NCI-H2107 (cell line): ENCODE measurements at places on chromosomes 2 and 18.

GRCh38 chr2:235672720-235673119, 178.9 kb downstream of the AGAP1 start:
- DNase-seq: no peak

DNA sequence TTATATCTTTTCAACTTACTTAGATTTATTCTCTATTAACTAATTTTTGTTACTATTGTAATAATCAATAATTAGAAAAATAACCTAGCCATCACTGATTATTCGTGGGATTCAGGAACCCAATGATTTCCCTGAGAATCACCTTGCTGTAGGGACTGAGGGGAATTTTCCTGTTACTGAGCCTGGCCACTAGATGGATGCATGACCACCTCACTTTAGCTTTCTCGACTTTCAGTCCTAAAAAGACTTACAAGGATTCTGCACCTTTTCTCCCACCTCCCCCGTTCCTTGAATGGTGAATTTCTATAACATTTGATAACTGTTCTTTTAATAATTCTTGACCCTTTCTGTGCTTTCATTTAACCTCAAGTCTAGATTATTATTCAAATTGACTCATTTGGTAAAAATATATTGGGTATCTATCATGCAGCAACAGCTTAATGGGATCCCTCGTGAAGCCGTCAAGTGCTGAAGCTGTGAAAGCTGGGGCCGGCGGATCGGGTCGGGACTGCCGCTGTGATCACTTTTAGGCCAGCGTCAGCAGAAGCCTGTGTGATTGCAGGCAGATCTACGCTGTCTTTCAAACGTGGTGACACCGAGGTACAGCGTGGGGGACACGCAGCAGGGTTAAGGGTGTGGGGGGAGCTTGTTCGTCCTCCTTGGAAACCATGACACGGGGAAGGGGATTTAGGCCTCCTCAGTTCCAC, 38.8 kb upstream of the TMEM18 start:
- no peak for DNase-seq

- DNase-seq: no peak
Measured at GRCh38 chr2:30934066-30934465, 126.8 kb upstream of the CAPN13 start.

GRCh38 chr2:236768393-236769140, 198.9 kb downstream of the ACKR3 start:
- DNase-seq: no peak

- DNase-seq: no peak
Measured at GRCh38 chr2:41927581-41928264, 120.1 kb upstream of the PKDCC start.

DNA sequence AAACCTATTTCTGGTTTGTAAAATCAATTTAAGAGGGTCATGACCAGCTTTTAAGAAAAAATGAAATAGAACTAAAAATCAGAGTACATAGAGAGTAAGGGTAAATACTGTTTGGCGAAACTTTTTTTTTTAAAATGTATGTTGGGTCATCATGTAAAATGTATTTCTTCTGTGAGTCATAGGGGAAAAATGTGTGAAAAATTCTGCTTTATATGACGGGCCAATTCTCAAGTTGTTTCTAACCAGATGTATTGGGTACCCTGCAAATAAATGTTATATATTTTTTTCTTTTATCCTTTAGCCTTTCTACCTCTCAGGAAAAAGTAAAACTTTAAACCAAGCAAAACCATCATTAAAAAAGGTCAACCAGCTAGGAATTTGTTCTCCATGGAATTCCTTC, 13.9 kb downstream of the AFTPH start:
- DNase-seq: no peak

GRCh38 chr2:41926614-41927580, 120.9 kb upstream of the PKDCC start:
- no peak for DNase-seq

DNA sequence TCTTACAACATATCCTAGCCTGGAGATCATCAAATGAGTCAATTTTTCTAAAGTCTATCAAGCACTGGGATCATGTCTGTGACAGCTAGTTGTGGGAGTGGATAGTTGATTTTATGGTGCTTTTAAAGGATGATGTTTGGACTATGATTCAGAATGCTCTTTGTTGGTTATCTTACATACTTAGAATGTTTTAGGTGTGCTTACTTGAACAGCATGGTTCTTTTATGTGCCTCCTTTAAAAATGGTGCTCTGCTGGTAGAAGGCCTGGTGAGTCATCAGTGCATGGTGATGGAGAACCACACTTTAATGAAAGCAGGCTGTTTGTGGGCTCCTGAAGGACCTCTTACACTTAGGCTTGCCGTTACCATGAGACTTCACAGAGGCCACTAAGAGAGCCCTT, 682.7 kb upstream of the FANCL start:
- no peak for DNase-seq

- no peak for DNase-seq
Measured at GRCh38 chr2:1480671-1481076, 67.4 kb downstream of the TPO start.

DNA sequence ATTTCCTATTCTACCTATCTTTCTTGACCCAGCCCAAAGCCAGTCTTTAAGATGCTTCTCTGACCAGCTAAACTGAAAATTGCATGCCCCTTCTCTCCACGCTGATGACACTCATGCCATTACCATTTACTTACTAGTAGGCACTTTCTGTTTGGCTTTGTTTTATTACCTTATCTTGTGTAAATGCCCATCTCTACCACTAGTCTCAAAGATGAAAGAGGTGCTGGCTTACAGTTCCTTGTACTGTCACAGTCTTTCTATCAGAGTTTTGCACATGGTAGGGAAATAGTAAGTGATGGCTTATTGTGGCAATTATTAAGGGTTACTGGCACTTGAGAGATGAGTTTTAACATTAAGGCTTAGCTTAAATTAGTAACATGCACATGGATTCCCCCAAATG, 352.1 kb downstream of the RBM43 start:
- DNase-seq: no peak

GRCh38 chr18:46754188-46754587, 2.7 kb downstream of the ST8SIA5 start:
- DNase-seq: no peak

DNA sequence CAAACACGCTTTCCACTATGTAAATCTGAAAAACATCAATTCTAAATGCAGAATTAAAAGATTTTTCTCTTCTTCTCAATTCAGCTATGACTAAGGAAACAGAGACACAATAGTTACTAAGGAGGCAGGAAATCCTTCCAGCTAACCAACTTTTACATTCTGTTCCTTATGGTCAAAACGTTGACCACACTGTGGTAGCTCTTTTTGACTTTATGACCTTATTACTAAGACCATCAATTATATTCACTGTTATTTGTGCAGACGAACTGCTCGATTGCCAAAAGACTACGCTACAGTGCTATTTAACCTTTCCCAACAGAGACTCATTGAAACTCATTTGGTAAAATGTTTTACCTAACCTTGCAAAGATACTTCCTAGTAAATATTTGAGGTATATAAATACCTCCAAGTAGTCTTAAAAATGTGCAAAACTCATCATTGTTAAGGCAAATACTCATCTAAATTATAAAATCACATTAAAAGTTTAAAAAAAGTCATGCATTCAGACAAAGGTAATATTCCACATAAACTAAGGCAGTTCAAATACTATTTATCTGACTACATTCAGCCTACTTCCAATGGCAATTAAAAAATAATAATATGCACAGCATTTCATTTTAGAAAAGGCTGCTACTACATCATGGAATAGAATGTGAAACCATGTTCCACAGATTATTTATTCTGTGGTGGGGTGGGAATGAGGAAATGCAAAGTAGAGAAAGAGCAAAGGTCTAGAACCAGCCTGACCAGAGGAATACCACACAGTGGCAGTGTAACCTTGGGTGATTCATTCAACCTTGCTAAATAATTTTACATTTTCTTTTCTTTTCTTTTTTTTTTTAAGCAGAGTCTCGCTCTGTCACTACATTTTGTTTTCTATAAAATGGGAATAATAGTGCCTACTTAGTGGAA, 139.9 kb downstream of the THADA start:
- DNase-seq: no peak

DNA sequence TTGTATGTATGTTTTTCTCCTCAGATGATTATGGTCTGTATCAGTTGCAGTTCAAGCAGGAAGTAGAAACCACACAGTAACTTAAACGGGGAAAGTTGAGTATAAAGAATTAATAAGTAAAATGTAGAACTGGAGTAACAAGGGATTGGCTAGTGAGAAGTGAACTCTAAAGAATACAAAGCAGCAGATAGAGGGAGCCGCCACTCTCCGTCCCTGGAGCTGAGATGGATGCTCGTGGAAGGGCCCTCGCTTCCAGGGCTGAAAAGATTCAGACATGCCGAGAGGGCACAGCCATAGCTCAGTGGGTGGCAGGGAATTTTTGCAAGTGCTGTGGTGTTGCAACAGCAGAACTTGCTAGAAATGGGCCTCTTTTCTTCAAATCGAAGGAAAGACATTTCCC, 155.8 kb downstream of the COL6A3 start:
- no peak for DNase-seq

- no peak for DNase-seq
Measured at GRCh38 chr18:56175330-56176001, 462.9 kb downstream of the TXNL1 start.

- DNase-seq: no peak
Measured at GRCh38 chr2:205637320-205637602, 45.0 kb upstream of the NRP2 start.

GRCh38 chr18:48933578-48934414, 17.0 kb downstream of the SMAD7 start:
- no peak for DNase-seq

DNA sequence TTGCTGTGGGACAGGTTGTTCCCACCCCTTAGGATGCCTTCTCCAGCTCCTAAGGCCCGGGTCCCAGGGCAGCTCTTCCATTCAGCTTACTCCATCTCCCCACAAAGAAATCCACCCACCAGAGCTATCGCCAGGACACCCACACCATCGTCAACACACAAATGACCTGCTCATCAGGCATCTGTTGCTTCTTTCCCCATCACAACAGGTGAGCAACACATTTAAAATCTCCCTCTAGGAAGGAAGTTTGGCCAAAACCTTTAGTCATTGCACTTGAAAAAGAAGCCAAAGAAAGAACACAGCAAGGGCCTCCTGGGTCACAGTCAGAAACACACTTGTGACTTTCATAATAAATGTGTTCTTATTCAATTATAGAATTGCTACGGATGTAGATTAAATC, 289.0 kb downstream of the PIEZO2 start:
- no peak for DNase-seq

DNA sequence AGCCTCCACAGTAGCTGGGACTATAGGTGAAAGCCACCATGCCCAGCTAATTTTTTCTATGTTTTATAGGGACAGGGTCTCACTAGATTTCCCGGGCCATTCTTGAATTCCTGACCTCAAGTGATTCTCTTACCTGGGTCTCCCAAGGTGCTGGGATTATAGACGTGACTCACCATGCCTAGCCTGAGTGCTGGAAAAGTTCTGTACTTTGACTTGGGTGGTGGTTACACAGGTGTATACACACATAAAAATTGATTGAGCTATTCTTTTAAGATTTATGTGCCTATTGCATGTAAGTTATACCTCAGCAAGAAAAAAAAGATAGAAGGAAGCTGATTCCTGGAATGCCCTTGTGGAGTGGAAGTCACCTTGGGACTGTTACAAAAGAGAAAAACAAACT, 34.8 kb upstream of the KCNF1 start:
- no peak for DNase-seq

- DNase-seq: no peak
Measured at GRCh38 chr2:163207693-163208370, 369.3 kb upstream of the KCNH7 start.

GRCh38 chr18:32542221-32542798, 71.6 kb upstream of the GAREM1 start:
- DNase-seq: no peak

DNA sequence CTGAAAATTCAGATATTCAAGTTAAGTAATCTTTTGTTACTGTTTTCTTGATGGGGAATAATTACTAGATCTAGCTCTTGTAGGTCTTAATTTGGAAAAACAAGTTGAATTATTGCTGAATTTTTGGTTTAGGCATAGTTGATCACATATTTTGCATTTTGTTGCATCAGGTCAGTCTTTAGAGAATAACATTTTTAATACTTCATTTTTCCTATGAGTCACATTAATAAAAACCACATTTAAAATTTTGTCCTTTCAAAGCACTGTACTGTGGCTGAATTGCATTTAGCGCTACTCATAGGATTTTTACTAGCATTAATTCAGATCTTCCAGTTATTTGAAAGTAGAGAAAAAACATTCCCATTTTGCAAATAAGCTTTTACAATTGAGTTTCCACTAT, 23.2 kb downstream of the MAP4K4 start:
- no peak for DNase-seq

- DNase-seq: no peak
Measured at GRCh38 chr2:71887196-71887595, 260.5 kb downstream of the CYP26B1 start.

DNA sequence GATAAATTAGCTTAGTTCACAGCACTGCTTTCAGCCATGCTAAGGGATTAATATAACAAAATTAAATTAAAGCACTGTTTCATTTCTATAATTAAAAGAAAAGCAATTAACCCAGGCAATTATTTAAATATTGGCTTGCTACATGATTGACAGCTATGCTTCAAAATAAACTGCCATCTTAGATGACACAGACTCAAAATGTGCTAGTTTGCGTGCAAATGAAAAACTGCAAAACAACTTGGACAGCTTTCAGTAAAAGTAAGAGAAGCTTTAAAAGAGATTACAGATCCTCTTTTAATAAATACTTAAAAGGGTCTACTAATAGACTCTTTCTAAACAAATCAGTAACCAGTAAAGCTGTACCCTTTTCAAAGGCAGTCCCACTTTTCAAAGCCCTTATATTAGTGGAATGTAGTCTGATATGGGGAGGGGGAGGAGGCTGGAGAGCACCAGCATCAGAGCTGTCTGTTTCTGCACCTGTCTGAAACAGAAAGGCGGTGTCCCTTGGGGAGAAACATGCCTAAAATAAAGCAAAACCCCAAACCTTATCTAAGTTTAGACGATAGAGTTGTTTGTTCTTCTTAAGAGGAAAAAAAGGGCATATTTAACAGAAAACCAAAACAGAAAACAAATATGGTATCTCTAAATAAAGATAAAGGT, 20.8 kb downstream of the EIF2AK3 start:
- DNase-seq: no peak
